ENCODE measurements at places on chromosomes 12 and 14. TPM values are rescaled to one million over a fixed set of nuclear protein-coding genes. Genes with fewer than 3 reads are reported as not detected.

Gene PTGER2
- total RNA-seq: 0.45 TPM

Gene IAPP
- total RNA-seq: not detected

Gene KRT77
- 0.09 TPM for total RNA-seq

GRCh38 chr12:108611884-108612415 is 14.1 kb upstream of the TMEM119 start:
- DNase-seq: no peak

Gene RTN1
- total RNA-seq: 527 TPM

DNA sequence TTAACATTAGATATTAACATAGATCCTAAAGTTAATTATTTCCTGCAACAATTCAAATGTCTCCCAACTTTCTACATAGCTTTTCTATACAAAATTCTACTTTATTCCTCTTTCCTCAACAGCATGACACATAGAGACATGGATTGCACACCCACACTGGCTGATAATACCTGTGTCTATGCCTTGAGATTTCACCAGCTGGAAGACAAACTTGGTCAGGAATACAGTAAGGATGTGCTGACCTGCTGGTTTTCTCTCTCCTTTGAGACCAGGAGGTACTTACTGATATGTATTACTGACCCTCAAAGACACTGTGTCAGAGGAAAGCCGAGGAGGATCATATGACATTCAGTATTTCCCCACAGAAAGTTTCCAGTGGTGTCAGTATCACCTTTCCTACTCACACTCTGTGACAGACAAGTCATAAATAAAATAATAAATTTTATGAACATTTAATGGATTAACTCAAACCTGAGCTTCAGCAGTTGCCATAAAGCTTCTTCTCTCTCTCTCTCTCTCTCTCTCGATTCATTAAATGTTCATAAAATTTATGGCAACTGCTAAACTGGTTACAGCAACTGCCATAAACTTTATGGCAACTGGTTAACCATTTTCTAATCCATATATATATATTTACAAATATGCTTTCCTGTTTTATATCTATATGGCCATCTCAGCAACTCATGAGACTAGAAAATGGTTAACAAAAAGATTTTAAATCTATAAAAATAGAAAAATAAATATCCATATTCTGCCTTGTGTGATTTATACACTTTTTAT is 22.7 kb downstream of the EIF2S3B start:
- no peak for DNase-seq

DNA sequence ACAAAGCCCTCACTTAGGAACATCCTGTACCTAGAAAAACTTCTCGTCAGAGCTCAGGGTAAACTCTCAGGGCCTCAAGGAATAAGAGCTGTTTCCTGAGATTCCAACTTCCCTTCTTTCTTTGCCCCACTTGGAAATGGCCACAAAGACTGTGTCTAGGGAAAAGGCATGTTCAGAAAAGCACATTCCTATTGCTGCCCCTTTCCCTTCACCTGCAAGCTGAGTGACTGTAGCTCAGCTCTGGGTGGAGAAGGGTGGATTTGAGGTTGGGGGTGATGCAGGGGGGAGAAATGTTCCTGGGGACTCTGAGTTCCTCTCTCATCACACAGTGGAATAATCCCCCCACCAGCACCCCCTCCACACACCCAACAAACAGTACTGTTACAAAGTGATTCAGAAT is 6.8 kb downstream of the ENDOU start:
- DNase-seq: no peak

DNA sequence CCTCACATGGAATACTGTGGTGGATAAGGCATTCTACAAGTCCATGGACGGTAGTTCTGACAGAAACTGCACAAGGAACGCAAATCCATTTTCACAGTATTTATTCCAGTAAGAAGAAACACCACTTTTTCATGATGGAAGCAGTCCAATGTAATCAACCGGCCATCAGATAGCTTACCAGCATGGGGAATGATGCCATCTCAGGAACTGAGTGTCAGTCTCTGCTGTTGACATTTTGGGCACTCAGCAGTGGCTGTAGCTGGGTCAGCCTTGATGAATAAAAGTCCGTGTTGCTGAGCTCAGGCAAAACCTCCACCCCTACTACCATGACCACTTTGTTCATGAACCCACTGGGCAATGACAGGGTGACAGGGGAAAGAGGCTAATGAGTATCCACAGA is 103.4 kb downstream of the PLCZ1 start:
- DNase-seq: no peak

- no peak for DNase-seq
Measured at GRCh38 chr12:128813392-128813791, 10.4 kb downstream of the SLC15A4 start.

DNA sequence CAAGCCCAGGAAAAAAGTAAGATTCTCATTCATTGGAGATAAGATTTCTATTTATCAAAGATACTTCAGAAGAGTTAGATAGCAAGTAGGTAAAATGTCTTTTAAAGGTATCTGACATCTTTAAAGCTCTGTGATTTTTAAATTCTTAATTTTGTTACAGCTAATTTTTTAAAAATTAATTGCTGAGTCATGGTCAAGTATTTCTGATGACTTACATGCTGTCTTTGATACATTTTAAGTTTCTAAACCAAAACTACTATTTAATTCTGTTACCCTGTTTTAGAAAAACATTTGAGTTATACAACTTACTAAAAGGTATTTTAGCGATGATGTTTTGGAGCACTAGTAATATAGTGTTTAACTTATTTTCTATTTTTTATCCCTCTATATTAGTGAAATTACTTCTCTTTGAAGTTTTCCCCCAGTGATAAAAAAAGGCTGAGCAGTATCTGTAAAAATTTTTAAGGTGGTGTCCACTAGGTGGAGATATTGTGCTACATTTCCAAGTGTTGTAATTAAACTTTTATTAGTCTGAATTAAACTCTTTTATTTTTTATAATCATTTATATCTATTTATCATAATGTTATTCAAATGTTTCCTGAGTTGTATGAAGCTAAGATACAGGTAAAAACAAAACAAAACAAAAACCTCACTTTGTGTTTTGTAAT is 11.5 kb downstream of the ALG10 start:
- no peak for DNase-seq

Gene SSTR1
- total RNA-seq: 3.4 TPM

Measured in cerebellum (tissue), 4 donors.